ENCODE measurements at places on chromosomes 16 and 17.

GRCh38 chr16:57268804-57269800 lies 15.4 kb downstream of the PLLP start:
- peak; percentile 91 for DNase-seq

DNA sequence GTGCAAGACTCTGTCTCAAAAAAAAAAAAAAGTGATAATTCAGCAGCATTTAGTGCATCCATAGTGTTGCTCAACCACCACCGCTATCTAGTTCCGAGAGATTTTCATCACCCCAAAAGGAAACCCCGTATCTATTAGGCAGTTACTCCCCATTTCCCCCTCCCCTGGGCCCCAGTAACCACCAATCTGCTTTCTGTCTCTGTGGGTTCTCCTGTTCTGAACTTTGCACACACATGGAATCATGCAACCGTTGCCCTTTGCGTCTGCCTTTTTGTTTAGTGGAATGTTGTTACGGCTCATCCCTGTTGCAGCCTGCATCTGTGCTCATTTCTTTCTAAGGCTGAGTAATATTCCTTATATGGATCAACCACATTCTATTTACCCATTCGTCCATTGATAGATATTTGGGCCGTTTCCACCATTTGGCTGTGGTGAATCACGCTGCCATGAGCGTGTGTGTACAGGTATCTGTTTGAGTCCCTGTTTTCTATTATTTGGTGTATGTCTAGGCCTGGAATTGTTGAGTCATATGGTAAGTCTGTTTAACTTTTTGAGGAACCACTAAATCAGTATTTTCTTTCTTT lies 8.7 kb upstream of the SYNGR2 start:
- no peak for DNase-seq

- peak; percentile 68 for DNase-seq
Observed at GRCh38 chr17:7922845-7923628, 6.6 kb downstream of the KCNAB3 start.

GRCh38 chr16:51682905-51683304 lies 531.8 kb upstream of the SALL1 start:
- DNase-seq: no peak
